ENCODE measurements at places on chromosomes 7 and 10.

DNA sequence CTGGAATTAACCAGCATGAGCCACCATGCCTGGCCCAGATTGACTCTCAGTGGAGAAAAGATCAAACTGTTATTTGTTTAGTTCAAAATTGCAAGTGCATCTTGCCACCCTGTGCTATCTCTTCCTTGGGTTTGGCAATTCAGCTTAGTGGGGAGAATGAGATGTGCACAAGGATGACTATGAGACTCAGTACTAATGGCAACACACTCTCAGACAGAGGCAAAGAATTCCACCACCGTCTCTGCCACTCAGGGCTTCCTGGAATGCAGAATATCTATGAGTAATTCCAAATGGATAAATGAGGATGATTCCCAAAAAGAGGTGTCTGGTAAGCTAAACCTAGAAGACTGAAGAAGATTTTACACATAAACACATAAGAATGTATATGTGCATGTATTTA is 525.8 kb downstream of the NRG3 start:
- DNase-seq = no peak

- no peak for DNase-seq
These were observed 425.8 kb upstream of the CELF2 start for GRCh38 chr10:10591715-10592341.

DNA sequence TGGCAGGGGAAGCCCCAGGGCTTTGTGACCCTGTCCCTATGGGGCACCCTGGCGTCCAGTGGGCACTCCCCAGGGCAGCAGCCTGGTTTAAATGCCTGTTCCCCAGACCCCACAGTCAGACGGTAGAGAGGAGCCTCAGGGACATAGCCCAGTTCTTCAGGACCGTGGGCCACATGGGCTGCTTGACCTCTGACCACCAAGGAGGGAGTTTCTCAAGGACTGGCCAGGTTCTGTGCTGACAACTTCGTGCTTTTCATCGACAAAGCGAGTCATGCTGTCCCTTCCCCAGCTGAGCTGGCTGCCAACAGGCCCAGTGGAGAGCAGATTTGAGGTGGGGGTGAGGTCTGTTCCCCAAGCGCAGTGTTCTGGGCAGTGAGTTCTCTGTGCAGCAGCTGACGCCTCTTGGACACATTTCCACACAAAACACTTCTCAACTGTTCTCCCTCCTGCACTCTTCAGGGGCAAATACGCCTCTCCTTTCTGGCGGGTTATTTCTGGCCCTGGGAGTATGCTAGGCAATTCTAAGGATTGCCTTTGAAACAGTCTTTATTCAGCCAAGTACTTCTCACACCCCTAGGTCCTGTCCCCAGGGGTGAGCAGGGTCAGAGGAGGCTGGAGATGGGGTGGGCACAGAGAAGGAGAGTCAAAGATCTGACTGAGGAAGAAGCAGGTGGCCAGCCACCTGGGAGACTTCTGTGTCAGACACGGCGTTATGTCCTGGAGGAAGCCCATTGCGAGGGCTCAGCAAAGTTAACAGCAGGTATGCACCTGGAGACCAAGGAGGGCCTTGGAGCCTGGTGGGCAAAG is 57.3 kb upstream of the CAMK2B start:
- no peak for DNase-seq

GRCh38 chr7:44099669-44100068 is 4.5 kb upstream of the AEBP1 start:
- no peak for DNase-seq

- DNase-seq = no peak
These were observed 116.2 kb downstream of the SLC25A13 start for GRCh38 chr7:96205665-96206064.

Measured in stimulated activated CD4-positive, alpha-beta T cell treated with anti-CD3 and anti-CD28 coated beads, Interleukin-2, amount 100 ng/mL, for 24 hours (primary cell).